ENCODE measurements at places on chromosomes 3 and 15.

- no peak for DNase-seq
Measured at GRCh38 chr15:60933900-60934885, 294.9 kb downstream of the RORA start.

- no peak for DNase-seq
Measured at GRCh38 chr15:49040151-49040550, 6.1 kb downstream of the SECISBP2L start.

- no peak for DNase-seq
Measured at GRCh38 chr15:67232591-67232990, 21.9 kb downstream of the AAGAB start.

- no peak for DNase-seq
Measured at GRCh38 chr3:62696011-62696410, 179.2 kb downstream of the CADPS start.

All from stimulated activated CD8-positive, alpha-beta memory T cell treated with anti-CD3 and anti-CD28 coated beads, Interleukin-4, amount 100 ng/mL, for 4 hours (primary cell).